ENCODE measurements at places on chromosomes 12 and 14.

GRCh38 chr14:37977481-37977880, 230.2 kb upstream of the SSTR1 start:
- DNase-seq, result no peak

DNA sequence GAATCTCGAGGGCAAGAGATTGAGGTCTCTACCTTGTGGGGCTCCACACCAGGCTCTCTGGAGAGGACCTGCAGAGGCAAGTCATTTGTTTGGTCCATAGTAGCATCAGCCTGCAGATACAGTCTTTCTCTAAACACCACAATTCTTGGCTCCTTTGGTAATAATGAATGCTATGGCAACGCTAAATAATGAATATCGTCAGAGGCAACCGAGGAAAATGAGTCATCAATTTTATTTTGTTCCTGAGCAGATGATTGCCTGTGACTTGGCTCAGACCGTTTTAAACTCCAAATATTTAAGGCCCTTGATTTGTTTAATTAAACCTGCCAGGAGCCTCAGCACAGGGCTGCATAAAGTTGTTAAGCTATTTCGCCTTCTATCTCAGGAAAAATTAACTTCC, 924.1 kb upstream of the TMEM132C start:
- DNase-seq, result no peak

- no peak for DNase-seq
Observed at GRCh38 chr12:87274594-87275245, 754.5 kb downstream of the C12orf50 start.

- DNase-seq, result no peak
Observed at GRCh38 chr14:105216490-105217247, 31.7 kb upstream of the BTBD6 start.

- DNase-seq, result no peak
Observed at GRCh38 chr12:70560671-70561070, 76.6 kb downstream of the PTPRB start.

GRCh38 chr14:88613552-88614010, 50.7 kb downstream of the ZC3H14 start:
- no peak for DNase-seq

GRCh38 chr12:12028668-12029402, 41.9 kb upstream of the BCL2L14 start:
- DNase-seq, result no peak

GRCh38 chr12:95634622-95635621, 83.6 kb upstream of the USP44 start:
- no peak for DNase-seq

GRCh38 chr14:92589213-92589852, 75.8 kb downstream of the RIN3 start:
- no peak for DNase-seq
